Fibroblast of skin of right quadriceps (primary cell): ENCODE measurements at places on chromosomes 4 and X.
A peak's percentile ranks its signal among the peaks of the same experiment; 100 is the strongest.

DNA sequence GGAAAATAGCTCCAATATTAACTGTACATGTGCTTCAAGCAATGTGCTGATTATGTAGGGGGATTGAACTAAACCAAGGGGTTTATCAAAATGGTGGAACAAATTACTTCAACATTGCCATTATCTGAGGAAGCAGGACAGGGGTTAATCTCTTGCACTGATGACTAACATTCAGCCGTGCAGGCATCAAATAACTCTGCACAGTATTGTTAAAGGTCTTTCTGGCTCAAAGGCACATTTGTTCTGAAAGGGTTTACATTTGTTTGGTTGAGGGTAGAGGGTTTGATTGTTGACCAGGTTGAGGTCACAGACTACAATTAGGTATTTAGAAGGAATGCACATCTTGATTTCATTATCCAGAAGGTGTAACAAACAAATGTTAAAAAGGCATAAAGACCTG, 32.2 kb upstream of the CCSER1 start:
- DNase-seq = no peak

DNA sequence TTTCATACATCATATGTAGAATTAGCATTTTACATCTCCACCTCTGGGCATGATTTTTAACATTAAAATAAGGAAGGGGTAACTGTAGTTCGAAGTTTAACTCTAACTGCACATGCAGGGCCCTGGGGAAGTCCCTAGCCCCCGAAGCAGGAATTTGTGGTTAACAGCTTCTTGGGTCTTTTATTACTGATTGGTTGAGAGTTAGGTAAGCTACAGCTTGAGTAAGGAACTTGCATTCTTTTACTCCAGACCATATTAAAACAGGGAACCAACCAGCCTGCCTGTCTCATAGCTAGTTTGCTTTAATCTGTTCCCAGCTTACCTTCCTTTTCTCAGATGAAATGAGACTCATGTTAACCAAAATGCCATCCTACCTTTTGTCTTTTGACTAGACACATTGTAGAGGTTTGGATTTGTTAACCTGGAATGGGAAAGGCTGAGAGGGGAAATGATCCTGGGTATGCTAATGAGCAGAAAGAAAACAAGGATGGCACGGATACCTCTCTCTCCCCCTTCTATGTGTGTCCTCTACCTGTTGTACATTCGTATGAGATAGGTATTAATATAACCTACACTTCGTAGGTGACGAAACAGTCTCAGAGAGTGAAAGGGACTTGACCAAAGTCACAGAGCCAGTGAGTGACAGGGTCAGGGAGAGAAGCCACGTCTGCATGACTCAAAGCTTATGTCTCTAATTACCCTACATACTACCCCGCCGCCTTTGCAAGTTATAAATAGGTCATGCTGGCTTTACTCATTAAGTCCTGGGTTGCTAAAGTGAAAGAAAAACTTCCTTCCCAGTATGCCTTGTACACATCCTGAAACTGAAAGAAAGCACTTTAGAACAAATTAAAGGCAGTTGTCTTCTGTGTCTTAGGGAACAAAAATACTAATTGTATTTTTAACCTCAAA, 119.5 kb upstream of the AFF2 start:
- DNase-seq = peak; percentile 61

DNA sequence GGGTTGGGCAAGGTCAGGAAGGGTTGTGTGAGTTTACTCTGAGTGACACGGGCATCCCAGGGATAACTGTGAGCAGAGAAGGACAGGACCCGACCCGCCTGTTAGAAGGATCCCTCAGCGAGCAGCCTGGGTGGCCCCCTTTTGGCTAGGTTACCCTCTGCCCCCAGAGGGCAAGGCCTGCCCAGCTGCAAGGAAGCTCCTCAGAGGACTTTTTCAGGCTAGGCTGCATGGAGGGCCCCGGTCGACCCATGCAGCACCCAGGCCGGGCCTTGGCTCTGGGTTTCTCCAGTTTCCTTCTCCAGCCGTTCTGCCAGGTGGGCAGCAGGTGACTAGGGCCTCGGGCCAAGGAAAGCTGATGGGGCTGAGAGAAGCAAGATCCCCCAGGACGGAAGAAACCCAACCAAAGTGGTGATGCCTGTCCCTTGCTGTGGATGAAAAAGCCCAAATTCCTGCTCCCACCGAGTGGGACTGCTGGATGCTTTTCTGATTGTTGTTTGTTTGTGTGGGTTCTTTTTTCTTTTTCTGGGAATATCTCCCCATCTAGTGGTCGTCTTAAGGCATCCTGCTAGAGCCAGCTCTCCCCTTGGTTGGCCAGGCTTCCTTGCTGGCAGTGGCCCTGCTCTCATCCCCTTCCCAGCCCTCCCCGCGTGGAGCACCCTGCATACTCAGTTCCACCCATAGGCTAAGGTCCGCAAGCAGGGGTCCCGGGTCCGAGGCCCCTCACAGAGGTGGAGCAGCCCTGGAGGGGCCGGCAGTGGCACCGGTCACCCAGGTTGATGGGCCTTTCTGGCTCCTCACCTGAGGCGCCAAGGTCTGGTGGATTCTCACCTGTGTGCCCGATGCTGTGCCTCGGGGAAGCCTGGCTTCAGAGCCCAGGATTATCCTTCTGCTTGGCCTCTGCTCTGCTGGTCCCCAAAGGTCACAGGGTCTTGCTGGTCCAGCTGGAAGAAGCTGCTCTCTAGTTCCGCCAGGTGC, 1.8 kb downstream of the ZFP92 start:
- DNase-seq = no peak

DNA sequence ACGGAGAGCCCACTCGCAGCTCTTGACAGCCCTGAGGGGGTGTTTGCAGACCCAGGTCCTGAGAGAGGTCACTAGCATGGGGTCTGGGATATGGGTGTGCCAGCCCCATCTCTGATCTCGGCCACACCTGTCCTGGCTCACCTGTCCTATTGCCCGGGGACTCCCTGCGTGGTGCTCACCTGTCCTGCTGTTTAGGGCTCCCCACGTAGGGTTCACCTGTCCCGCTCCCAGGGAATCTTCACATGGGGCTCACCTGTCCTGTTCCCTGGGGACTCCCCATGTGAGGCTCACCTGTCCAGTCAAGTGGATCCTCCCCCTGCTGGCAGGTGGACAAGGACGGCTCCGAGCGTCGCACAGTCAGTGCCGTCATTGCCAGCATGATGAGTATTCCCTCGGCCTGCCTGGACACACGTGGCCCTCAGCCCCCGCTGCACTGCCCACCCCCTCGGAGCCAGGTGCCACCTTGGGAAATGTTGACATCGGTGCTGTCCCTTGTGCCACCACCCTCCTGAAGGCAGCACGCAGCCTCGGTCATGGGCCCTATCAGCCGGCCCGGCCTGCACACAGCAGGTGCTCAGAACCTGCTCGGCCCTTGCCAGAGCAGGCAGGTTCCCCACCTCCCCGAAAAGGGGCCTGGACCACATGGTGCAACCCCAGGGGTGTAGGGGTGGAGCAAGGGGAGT, 6.3 kb downstream of the SLC49A3 start:
- DNase-seq = no peak

DNA sequence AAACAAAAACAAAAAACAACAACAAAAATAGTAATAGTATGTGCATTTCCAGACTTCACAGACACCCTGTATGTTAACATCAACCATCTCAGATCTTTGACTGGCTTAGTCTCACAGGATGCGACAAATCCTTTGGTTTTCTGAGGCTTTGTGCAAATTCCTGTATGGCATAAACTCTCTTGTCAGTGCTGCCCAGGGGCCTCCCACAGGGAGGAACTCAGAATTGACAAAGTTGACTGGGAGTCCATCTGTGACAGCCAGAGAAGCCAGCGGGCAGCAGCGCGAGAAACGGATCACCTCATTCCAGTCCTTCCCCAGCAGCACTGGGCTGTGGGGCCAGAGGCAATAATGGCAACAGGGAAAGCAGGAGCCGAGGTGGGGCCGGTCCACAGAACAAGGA, 19.1 kb upstream of the DDX3X start:
- no peak for DNase-seq

DNA sequence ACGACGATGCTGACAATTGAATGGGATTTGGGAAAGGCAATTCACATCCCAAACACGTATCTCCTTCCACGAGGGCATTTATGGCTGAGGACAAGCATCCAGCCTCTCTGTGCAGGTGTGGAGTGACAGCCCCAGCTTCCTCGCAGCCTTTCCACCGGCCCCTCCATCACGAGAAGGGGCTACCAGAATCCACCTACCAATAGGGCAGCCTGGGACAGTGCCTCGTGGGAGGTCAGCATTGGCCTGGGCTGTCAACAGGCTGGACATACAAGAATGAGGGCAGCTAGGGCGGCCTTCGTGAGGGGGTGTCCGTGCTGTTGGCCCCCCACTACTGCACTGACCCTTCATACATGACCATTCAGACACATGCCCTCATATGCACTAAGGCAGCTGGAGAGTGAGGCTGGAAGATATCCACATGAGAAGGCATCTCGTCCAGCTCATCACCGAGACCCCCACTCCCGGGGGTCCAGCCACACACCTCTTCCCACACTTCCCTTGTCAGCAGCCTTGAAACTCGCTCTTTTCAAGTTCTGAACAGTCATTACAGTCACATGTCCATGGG, 81.0 kb upstream of the ADRA2C start:
- no peak for DNase-seq

DNA sequence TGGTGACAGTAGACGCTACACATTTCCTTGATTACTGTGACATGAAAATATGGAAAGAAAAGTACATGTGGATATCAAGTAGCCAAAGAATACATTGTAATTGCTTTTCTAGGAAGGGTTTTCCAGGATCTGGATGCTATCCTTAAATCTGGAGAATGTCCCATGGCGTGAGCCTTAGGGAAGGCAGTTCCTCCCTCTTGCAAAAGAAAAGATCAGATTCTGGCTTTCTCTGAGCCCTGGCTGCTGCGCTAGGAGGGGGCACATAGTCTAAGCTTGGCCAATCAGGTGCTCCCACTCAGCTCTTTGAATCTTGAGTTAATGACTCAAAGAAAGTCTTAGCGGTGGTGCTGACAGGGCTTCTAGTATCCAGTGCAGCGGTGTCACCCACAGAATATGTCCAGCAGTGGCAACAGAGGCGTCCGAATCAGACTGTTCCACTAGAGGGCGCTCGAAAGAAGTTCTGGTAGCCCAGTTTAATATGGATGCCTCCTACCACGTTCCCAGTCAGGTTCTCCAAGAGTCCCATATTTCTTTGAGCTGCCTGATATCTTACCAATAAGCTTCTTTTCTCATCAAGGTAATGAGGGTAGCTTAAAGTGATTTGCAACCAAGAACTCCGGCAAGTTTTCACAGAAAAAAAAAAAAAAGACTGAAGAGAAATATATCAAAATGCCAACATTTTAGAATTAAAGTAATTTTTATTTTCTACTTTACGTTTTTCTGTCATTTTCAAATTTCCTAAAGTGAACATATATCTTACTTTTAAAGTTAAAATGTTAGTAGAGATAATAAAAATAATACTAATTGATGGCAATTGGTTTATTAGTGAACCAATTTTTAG, 213.4 kb upstream of the S100G start:
- DNase-seq = peak; percentile 74

DNA sequence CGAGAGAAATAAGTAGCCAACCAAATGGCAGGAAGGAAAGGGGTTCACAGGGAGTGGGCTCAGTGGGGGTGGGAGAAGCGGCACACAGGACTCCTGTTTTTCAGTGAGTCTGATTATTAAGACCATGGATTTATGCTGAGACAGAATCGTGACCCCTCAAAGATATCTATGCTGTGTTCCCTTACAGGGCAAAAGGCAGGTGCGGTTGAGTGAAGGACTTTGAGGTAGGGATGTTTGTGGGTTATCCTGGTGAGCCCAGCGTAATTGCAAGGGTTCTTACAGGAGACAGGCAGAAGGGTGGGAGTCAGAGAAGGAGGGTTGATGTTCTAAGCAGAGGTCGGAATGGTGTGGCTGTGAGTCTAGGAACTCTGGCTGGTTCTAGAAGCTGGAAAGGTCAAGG, 73.0 kb downstream of the EVC start:
- no peak for DNase-seq

GRCh38 chr4:123398066-123398852, 1.7 kb downstream of the SPRY1 start:
- DNase-seq = peak; percentile 50

DNA sequence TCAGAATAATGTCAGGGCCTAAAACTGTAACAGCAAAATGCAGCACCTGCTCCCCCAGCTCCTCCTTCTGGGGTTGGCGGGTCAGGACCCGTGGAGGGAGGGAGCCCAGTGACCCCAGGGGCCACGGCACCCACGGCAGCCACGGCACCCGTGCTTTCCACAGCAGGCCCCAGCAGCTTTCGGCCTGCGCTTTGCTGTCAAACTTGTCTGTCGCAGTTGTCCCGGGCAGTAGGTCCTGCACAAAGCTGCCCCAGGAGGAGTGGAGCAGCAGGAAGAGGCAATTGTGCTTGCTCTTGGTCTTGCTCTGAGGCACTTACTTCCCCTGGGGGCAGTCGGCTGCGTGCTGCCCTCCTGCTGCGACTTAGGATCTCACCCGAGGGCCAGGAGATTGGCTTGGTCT, 183.6 kb downstream of the AFAP1 start:
- DNase-seq = no peak

DNA sequence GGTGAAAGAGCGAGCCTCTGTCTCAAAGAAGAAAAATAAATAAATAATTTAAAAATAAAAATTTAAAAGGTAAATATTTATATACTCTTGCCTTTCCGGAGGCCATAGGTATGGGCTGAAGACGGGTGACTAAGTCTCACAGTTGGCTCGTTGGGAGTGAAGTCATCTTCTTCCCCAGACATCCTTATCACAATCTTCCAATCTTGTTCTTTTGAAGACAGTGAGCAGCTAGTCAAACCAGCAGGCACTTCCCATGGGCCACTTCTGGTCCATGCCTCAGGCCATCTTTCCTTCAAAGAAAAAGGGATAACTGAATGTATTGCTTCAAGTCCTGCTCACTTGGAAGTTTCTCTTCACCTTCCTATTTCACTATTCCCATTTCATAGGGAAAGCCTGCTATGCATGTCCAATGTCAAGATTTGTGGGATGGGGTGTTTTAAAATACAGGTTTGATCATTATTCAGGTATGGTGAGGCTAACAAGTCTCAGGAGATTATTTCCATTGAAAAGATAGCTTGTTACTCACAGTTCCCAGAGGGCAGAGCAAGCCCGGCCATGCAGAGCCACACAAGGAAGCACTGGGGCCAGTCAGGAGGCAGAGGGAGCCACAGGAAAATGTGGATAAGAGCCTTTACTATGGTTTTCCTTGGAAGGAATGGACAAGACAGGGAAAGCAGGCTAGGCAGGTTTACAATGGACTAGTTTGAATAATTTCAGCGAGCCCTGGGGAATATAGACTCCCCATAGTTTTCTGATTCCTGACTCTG, 33.3 kb upstream of the VCX2 start:
- no peak for DNase-seq

- no peak for DNase-seq
Measured at GRCh38 chrX:9465380-9466123, 694 bp downstream of the TBL1X start.

- no peak for DNase-seq
Measured at GRCh38 chrX:114127411-114128025, 456.4 kb upstream of the HTR2C start.

DNA sequence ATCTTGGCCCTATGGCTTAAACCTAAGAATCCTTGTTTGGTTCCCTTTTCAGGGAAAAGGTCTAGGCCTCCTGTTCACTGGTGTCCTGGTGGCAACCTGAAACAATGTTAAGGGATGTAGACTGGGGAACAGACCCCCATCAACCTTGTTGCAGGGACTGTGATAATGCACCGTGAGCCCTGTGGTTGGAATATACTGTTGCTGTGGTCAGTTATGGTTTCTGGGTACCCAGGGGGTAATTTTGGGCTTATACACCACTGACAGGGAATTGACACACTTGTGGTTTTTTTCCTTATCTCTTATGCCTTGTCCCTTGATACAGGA, 64.0 kb upstream of the WDR1 start:
- no peak for DNase-seq
